ENCODE measurements at places on chromosomes 1 and 21. TPM values are rescaled to one million over a fixed set of nuclear protein-coding genes. Genes with fewer than 3 reads are reported as not detected.

The LCE1C gene
- total RNA-seq = not detected

- DNase-seq = no peak
- no peak overlapping the region for H3K4me3 ChIP-seq
- H3K4me1 ChIP-seq = no peaks in the 10 kb centered on the region
- no peaks in the 10 kb centered on the region for H3K27me3 ChIP-seq
Measured at GRCh38 chr1:53279296-53280200, 41.2 kb upstream of the MAGOH start.

The MRPL55 gene
- total RNA-seq = 44.2 TPM

DNA sequence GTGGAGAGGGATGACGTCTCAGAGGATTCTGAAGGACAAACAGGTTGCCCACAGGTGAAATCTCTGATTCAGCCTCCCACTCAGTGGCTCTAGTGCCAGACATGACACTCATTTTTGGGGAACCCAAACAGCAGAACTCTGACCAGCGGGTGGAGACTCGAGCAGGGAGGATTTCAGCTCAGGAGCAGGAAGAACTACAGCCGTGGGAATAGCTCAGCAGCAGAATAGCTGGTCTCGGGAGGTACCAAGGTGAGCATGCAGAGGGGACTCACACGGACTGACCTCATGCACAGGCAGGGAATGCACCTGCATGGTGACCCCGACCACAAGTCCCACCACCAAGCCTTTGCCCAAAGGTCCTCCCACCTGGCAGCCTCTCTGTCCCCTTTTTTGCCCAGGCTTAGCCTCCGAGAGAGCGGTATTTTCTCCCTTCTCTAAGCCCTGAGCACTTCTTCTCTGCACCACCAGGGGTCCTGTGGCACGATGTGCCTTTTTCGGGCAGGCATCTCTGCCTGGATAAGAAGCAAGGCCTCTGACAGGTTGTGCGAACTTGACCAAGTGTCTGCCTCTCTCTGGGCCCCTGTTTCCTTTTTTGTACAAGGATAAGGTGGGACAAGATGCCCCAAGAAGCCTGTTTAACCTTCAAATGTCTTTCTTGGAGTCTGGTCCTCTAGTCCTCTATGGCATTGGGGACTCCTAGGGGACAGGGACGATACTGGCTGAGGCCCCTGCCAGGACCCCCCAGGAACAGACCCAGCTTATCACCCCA is 8.8 kb upstream of the FGR start:
- H3K27ac ChIP-seq = no peak overlapping the region
- no peaks in the 10 kb centered on the region for H3K27me3 ChIP-seq
- no peak for DNase-seq
- H3K4me1 ChIP-seq = peaks cover 23% of the 10 kb centered on the region
- H3K36me3 ChIP-seq = no peaks in the 10 kb centered on the region
- H3K4me3 ChIP-seq = no peak overlapping the region

Data from left lung (tissue), 14 donors.